Naive B cell (primary cell): ENCODE measurements at places on chromosomes 5 and 9. TPM values are rescaled to one million over a fixed set of nuclear protein-coding genes. Genes with fewer than 3 reads are reported as not detected.

- DNase-seq: no peak
Measured at GRCh38 chr5:10442576-10442975, 897 bp downstream of the ROPN1L start.

GRCh38 chr5:36728697-36729543 is 122.5 kb downstream of the SLC1A3 start:
- DNase-seq: peak; percentile 55

GRCh38 chr5:128197896-128198522 is 114.4 kb downstream of the SLC12A2 start:
- DNase-seq: no peak

DNA sequence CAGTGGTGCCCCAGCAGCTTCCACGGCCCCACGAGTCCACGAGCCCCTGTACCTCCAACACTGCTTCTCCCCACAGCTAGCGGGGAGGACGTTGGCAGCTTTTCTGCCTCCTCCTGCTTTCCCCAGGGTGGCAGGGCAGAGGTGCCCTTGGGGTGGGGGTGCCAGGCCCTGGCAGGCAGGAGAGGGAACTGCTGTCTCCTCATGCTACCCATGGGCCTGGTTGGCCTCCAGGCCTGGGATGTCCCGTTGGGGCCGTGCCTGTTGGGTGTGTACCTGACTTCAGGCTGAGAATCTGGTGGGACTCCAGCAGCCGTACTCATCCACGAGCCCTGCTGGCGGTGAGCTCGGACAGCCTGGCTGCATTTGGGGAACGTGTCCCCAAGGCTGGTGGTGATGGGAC is 27.3 kb downstream of the RXRA start:
- DNase-seq: no peak

DNA sequence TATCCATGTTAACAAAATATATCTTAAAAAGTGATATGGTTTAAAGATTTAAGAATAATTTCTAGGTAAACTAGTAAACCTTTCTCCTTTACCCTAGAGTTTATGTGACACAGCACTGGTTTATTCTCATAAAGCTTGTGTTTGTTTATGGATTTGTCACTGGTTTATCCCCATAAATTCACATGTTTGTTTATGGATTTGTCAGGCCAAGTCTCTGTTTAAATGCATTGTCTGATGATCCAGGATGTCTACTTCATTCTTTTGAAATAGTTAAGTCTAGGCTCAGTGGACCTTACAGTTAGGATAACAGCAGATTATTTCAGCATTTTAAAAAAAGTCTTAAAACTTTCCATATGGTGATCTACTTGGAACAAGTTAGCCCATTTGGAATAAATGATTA is 334.0 kb downstream of the ARRDC3 start:
- DNase-seq: no peak

UNC13B gene
- 0.12 TPM for polyA plus RNA-seq

GRCh38 chr5:180071531-180072255 is at the start of gene RNF130:
Gene RNF130 (minus strand): TSS chr5:180071759. CDS start chr5:180071702, 57 bp downstream.
- DNase-seq: peak; percentile 86

ZBED3 gene
- not detected for polyA plus RNA-seq

- DNase-seq: no peak
Measured at GRCh38 chr5:139752506-139753473, 42.8 kb upstream of the PSD2 start.

DNA sequence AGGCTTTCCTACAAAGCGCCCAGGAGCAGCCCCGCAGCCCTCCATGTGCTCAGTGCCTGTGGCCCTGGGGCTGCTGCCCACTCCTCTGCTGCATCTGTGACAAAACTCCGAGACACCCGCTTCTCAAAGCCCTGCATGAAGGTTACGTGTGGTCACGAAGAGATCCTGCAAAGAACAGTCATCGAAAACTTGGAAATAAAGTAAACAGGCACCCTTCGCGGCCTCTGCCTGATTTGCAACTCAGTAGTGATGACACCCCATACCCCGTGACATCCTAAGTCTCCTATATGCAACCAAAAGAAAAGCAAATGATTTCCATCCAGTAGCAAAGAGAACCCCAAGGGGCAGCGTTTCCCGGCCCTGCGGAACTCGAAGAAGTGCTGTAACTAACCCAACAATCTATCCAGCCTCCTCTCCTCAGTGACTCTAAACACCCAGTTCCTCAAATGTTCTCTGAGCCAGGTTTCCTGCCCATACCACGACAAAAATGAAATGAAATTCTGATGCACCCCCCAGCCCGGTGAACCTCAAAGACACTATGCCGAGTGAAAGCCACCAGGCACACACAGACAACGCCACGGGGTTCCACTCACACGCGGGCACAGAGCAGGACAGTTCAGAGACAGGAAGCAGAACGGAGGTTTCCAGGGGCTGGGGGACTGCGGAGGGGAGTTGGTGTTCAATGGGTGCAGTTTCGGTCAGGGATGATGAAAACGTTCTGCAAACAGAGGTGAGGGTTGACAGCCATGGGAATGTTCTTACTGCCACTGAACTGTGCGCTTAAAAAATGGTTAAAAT is 19.0 kb downstream of the NACC2 start:
- peak; percentile 16 for DNase-seq
